ENCODE measurements at places on chromosomes 3 and 15.

DNA sequence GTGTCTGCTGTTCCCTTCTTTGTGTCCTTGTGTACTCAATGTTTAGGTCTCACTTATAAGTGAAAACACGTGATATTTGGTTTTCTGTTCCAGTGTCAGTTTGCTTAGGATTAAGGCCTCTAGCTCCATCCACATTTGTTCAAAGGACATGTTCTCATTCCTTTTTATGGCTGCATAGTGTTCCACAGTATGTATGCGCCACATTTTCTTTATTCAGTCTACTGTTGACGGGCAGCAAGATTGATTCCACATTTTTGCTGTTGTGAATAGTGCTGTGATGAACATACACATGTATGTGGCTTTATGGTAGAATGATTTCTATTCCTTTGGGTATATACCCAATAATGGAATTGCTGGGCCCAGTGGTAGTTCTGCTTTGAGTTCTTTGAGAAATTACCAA, 122.7 kb upstream of the THBS1 start:
- no peak for DNase-seq

DNA sequence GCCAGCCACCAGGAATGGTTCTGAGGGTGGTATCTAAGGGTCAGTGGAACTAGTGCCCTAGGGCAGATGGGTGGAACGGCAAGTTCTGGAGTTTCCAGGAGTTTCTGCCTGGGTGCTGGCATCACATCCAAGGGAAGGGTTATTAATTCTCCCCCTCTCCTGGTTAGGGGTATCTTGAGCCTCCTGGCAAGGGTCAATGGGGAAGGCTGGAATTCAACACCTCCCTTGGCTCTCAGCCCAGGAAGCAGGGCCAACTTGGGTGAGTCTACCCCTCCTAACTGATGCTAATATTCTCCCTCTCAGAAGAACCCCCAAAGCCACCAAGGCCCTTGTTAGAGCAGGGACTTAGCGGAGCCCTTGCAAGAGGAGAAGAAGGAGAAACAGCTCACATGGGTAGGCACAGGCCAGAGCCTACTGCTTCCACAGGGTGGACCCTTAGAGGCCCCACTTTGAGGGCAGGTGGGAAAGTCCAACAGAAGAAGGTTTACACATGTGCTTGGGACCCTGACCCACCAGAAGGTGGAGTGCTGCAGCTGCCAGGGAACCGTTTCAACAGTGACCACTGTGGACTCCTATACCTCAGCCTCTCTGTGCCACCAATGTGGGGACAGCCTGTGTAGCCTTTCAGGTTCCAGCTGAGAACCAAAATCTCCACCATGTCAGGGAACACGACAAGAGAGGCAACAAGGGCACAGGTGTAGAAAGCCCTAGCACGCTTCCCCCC, 3.3 kb downstream of the TMEM115 start:
- DNase-seq = no peak

GRCh38 chr3:117848606-117849005, 1139.0 kb downstream of the TUSC7 start:
- DNase-seq = no peak

DNA sequence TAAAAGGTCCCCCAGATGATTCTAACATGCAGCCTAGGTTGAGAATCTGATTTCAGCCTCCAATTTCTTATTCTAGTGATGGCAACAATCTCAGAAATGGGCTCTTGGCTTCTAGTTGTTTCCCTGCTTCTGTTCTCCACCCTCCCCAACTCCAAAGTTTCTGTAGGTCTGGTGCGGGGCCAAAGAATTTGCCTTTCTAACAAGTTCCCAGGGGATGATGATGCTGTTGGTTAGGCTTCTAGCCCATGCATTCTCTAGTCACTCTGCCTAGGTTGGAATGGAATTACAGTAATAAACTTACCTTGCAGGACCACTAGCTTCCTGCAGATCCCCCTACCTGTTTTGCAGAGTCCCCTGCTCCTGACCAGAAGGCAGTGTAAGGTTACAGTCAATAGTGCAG, 103.2 kb upstream of the PPP2R3A start:
- DNase-seq = no peak

DNA sequence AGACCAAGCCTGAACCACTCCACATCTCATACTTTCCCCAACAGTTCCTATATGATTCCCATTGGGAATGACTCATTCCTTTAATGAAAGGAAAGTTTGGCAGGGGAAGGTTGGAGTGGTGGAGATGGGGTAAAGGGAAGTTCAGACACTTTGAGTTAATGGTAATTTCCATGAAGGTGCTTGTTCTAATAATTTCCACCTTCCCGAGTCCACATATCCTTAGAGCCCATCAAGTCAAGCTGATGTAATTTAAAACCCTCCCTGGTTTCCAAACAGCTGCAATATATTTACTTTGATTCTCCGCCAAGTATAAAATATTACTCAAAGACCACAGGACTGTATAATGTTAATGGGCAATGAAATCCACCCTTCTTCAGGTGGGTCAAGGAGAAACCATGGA, 95.0 kb upstream of the GALNT15 start:
- no peak for DNase-seq

DNA sequence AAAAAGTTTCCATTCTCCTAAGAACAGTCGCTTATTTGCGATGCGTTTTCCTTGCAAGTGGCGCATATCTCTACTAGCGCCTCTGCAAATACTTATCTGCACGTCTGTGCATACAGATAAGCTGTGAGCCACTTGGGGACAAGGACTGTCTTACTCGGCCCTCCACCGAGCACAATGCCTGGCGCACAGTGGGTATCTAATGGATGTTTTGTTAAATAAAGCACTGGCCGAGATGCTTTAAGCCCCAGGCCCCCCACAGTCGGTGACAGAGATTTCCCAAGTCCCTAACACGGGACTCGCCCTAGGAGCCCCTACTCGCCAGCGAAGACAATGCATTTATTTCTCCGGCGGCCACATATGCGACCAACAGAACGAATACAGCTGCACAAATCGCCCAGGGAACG, 503 bp downstream of the HLTF start:
- no peak for DNase-seq

DNA sequence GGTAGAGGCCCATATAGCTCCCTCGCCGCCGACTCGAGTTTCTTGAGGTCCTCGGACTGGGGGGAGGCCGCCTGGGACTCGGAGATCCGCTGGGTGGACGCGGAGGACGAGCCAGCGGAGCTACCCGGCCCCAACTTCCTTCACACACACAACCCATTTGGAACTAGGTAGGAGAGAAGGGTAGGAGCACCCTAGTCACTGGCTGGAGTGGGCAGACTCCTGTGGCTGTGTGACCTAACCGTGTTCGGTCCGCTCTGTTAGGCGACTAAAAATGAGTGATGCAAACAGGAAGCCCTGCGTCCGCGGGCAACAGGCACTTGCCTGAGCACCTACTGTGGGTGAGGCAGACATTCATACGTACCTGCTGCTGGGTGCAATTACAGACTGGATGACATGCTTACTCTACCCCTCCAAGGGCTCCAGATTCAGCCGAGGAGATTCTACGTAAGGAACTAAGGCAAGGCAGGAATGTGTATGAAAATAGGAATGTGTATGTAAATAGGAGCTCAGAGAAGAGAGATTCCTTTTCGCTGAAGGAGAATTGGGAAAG, 4.6 kb upstream of the SIN3A start:
- DNase-seq = no peak

GRCh38 chr3:97848779-97849178, 27.0 kb downstream of the CRYBG3 start:
- no peak for DNase-seq

DNA sequence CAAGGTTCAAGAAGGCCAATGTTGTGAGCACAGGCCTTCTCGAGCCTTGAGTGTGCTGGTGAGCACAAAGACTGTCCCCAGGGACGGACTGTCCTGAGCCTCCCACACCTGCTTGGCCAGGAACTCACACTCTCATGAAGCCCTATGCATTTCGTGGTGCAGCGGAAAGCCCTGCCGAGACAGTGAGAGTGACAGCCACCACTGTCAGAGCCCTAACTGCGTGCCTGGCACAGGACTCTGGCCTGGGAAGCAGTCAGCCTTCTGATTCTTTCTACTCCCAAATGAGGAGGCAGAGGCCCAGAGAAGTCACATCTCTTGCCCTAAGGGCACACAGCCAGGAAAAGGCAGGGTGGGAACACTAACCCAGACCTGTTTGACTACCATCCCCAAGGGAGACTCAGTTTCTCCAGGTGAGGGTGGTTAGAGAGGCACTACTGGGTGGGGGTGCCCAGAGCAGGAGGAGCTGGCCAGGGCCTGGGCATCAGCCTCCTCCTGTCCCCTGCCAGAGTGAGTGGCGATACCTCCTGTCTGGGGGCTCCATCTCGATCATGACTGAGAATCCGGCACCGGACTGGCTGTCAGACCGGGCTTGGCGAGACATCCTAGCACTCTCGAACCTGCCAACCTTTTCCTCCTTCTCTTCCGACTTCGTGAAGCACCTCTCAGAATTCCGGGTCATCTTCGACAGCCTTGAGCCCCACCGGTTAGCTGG, 50.8 kb downstream of the SEMA3G start:
- peak; percentile 11 for DNase-seq

GRCh38 chr3:133192363-133192945, 154.3 kb downstream of the TMEM108 start:
- DNase-seq = no peak

- no peak for DNase-seq
These were observed 276.6 kb downstream of the ZNF621 start for GRCh38 chr3:40801284-40801741.

Measured in psoas muscle (tissue), 8 donors.